ENCODE measurements at places on chromosomes 5 and 9. TPM values are rescaled to one million over a fixed set of nuclear protein-coding genes. Genes with fewer than 3 reads are reported as not detected.
A peak's percentile ranks its signal among the peaks of the same experiment; 100 is the strongest.

The SPATA31C1 gene
- not detected for total RNA-seq

The IFNA2 gene
- total RNA-seq: not detected

The ANKRD18A gene
- 3.3 TPM for total RNA-seq

The INSL4 gene
- total RNA-seq: not detected

The FIBCD1 gene
- 0.55 TPM for total RNA-seq

The NOXA1 gene
- 3.1 TPM for total RNA-seq

The GFI1B gene
- 0.33 TPM for total RNA-seq

The SLC28A3 gene
- 0.05 TPM for total RNA-seq

The PCDHB15 gene
- 6.1 TPM for total RNA-seq

DNA sequence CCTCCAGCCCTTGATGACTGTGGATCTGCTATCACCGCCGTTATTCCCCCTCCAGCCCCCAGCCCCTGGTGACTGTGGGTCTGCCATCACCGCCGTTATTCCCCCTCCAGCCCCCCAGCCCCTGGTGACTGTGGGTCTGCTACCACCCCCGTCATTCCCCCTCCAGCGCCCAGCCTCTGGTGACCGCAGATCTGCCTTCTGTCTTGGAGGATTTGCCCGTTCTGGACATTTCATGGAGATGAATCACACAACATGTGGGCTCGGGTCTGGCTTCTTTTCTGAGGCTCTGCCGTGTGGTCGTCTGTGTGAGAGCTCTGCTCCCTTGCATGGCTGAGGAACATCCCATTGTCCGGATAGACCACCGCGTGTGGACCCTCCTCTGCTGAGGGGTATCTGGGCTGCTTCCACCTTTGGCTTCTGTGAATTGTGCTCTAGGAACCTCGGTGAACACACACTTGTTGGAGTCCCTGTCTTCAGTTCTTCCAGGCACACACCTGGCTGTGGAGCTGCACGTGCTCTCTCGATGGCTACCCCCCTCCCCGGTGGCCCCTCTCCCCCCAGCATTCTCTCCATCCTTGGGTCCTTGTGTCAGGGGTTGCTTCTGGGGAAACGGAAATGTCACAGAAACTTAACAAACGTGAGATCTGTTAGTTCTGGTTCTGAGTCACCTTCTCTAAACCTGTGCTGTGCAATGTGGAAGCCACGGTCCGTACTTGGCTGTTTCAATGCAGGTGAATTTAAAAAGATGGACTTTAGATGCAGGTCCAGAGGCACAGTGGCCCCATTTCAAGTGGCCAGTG lies 105.3 kb upstream of the COL5A1 start:
- no peak overlapping the region for H3K27ac ChIP-seq
- peaks cover 32% of the 10 kb centered on the region for H3K4me1 ChIP-seq
- no peak for DNase-seq
- no peak overlapping the region for H3K4me3 ChIP-seq
- no peaks in the 10 kb centered on the region for H3K36me3 ChIP-seq

DNA sequence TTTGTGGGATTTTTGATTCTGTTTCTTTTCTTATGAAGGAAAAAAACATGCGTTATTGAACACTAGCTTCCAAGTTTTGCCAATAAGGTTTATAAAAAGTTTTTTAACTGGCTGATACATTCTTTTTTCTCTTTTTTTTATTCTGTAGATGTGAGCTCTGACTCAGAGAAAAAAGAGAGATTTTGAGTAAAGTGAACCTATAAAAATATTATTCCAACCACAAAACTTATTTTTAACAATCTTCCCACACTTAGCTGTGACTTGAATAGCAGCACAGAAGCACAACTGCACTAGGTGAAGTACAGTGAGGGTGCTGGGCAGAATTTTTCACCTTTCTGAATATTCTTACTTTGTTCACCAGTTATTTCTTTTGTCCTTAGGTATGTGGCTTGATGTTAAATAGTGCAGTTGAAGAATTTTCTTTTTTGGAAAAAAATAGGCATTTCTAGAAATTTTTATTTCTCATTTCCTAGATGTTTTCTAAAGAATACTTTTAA lies 41.6 kb downstream of the CHSY3 start:
- H3K36me3 ChIP-seq: no peaks in the 10 kb centered on the region
- H3K4me3 ChIP-seq: no peak overlapping the region
- no peaks in the 10 kb centered on the region for H3K27me3 ChIP-seq
- DNase-seq: no peak
- H3K4me1 ChIP-seq: no peaks in the 10 kb centered on the region

DNA sequence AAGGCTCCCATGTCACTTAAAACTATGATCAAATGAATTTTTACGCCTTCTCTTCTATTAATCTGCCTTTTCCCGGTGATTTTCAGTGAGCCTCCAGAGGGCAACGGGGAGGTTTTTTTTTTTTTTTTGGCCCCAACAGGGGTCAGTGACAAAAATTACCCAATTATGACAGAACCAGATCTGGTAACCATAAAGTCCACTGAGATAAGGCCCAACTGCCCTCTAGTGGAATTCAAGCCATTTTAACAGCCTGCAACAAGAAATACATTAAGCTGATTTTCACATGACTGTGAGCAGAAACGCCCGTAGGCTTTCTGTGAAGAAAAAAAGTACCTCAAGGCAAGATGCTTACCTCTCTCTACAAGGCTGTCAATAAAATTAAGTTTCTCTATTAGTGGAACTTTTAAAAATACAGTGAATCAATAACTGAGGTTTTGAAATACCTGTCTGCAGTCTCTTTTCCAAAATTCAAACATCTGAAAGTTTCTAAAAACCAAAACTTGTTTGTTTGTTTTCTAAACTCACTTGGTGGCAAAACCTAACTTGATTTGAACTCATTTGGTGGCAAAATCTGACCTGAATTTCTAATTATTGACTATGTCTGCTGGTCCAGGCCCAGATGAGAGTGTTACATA lies 49.7 kb upstream of the FST start:
- no peaks in the 10 kb centered on the region for H3K4me1 ChIP-seq
- no peak overlapping the region for H3K27ac ChIP-seq

DNA sequence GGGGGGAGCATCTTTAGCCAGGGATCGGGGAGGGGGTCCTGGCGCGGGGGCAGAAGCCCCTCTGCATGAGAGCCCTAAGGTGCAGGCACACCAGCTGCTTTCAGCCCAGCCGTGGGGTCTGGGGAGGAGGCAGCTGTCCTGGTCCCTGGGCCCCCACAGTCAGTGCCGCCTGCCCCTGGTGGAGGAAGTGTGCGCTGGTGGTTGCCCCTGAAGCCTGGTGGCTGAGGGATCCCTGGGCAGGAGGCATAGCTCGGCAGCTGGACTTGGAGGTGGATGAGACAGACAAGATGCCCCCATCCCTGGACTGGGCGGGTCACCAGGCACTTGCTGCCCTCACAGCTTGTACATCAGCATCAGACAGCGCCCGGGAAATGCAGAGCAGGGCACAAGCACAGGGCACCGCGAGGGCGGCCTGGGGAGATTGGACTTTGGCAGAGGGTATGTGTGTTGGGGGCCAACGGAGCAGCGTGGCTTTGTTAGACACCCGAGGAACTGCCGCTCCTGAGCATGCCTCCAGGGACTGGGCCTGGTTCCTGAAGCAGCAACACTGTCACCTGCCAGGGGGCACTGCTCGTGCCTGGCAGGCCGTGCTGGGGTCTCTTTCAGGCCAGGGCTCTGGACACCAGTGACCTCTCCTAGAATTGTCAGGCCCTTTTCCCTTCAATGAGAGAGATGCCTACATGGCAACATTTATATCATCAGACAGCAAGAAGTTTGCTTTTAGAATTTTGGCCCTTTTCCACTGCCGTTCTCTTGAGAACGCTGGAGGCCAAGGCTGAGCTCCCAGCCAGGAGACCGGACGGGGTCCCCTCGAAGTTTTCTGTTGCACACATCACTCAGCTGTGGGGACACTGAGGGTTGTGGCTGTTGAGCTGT lies 41.9 kb upstream of the CTSL start:
- H3K27ac ChIP-seq: no peak overlapping the region
- H3K36me3 ChIP-seq: no peaks in the 10 kb centered on the region
- DNase-seq: no peak

GRCh38 chr9:34233672-34234071 lies 54.8 kb downstream of the UBAP1 start:
- no peaks in the 10 kb centered on the region for H3K27me3 ChIP-seq
- no peak overlapping the region for H3K27ac ChIP-seq
- peaks cover 7% of the 10 kb centered on the region for H3K4me1 ChIP-seq
- no peaks in the 10 kb centered on the region for H3K36me3 ChIP-seq
- no peak for DNase-seq

- H3K4me3 ChIP-seq: no peak overlapping the region
- DNase-seq: no peak
- no peak overlapping the region for H3K27ac ChIP-seq
- H3K36me3 ChIP-seq: peaks cover 25% of the 10 kb centered on the region
- H3K4me1 ChIP-seq: peaks cover 24% of the 10 kb centered on the region
Observed at GRCh38 chr5:133981714-133982113, 13.3 kb upstream of the C5orf15 start.

DNA sequence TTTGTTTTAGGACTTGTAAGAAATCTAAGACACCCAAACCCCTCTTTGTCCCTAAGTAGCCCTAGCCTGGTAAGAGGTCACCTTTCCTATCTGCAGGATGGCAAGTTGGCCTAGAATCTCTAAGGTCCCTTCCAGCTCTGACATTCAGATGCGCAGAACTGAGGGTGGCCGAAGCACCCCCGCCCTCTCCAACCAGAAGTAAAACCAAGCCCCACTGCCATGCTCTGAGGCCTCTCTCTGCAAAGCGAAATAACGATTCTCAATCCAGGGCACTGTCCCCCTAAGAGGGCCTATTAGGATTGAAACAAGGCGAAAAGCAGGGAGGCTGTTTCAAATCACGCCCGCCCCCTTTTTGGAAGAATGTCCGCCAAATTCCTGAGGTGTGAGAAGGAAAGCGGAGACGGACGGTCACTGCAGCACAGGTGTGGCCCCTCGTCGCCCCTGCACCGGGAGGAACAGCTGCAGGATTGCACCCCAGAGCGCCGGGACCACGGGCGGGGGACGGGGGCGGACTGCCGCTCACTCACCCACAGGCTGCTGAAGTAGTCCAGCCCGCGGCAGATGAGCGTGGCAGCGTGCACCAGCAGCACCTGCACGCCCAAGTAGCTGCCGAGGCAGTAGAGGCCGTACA lies 824 bp downstream of the TMEM245 start:
- DNase-seq: no peak
- peak overlapping the region; percentile 99 for H3K27ac ChIP-seq
- peak overlapping the region; percentile 95 for H3K4me3 ChIP-seq
- H3K27me3 ChIP-seq: no peaks in the 10 kb centered on the region

GRCh38 chr9:134051319-134051718 lies 16.5 kb downstream of the BRD3 start:
- no peak for DNase-seq
- H3K36me3 ChIP-seq: peaks cover 72% of the 10 kb centered on the region
- H3K4me1 ChIP-seq: peaks cover 42% of the 10 kb centered on the region
- H3K27ac ChIP-seq: no peak overlapping the region

GRCh38 chr9:92141144-92142129 lies 26.2 kb upstream of the SPTLC1 start:
- peak; percentile 34 for DNase-seq
- H3K4me1 ChIP-seq: peaks cover 17% of the 10 kb centered on the region
- no peak overlapping the region for H3K27ac ChIP-seq
- peaks cover 28% of the 10 kb centered on the region for H3K27me3 ChIP-seq
- H3K36me3 ChIP-seq: no peaks in the 10 kb centered on the region
- peak overlapping the region; percentile 26 for H3K4me3 ChIP-seq

DNA sequence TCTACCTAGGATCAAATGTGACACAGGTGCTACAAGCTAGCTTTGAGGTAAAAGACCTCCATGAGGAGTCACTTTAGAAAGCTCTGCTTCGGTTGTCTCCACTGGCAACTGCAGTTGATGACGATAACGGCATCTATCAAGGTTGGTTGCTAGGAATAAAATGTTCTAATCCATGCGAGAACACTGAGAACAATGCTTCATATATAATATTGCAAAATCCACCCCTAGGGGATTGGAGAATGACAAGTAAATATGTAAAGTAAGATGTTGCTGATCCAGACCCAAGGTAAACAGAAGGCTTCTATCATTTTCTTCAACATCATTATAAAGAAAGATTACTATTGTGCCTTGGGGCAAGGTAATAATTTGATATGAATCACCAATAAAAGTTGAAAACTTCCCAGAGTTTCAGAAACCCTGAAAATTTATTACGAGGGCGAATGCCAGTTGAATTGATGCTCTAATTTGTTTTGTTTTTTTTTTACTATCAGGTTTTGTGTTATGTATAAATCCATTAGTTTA lies 1003.4 kb downstream of the CDH18 start:
- H3K36me3 ChIP-seq: no peaks in the 10 kb centered on the region
- no peak overlapping the region for H3K27ac ChIP-seq
- no peak for DNase-seq
- H3K4me3 ChIP-seq: no peak overlapping the region
- no peaks in the 10 kb centered on the region for H3K27me3 ChIP-seq

DNA sequence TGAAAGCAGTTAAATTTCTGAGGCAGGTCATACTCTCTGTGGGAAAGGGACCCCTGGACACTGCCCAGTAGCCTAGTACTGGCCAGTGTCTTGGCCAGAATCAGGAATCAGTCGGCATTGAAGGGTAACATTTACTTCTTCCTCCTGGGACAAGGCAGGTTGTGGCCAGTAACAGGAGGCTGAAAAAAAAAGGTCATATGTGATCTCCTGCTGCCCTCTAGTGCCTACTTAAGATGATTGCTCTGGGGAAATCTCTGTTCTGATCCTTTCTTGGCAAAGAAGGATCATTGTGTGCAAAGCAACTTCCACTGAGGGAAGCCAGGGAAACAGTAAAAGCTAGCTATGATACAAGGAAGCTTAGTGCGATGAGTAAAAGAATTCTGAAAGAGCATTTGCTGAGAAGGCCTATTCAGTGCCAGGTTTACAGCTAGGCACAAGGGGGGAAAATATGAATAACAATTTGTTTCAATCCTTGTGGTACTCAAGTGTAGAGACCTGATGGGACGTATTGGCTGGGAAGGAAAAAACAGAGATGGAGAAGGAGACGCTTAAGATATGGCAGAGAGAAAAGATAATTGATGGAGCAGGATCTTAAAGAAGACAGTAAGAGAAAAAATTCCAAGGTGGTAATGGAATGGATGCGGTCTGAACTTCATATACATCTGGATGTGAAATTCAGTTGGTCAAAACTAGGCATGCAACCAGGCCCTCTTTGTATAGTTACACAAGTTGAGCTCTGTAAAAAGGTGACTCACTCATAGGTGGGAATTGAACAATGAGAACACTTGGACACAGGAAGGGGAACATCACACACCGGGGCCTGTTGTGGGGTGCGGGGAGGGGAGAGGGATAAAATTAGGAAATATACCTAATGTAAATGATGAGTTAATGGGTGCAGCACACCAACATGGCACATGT lies 25.8 kb upstream of the TRIM32 start:
- no peak for DNase-seq
- no peak overlapping the region for H3K4me3 ChIP-seq
- no peak overlapping the region for H3K27ac ChIP-seq

Measured in heart right ventricle (tissue), 16 donors.